ENCODE measurements at places on chromosomes 5 and 9.

DNA sequence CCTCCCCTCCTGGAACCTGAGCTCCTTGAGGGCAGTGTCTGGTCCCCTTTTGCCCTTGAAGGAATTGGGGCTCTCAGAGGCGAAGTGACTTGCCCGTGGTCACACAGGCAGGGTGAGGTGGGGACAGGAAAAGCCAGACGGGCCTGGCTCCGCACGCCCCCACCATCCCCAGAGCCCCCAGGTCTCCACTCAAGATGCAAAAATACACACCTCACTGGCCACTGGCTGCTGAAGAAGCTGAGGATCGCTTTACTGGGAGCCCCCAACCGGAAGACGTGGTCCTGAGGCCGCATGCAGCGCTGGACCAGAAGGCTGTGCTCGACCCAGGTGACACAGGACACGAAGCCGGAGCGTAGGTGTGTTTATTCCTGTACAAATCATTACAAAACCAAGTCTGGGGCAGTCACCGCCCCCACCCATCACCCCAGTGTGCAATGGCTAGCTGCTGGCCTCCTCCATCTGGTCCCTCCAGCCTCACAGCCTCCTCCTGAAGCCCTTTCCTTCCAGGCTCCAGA is 7.6 kb upstream of the AK1 start:
- no peak overlapping the region for H3K27ac ChIP-seq
- H3K36me3 ChIP-seq, result peaks cover 24% of the 10 kb centered on the region
- no peak overlapping the region for H3K4me3 ChIP-seq

DNA sequence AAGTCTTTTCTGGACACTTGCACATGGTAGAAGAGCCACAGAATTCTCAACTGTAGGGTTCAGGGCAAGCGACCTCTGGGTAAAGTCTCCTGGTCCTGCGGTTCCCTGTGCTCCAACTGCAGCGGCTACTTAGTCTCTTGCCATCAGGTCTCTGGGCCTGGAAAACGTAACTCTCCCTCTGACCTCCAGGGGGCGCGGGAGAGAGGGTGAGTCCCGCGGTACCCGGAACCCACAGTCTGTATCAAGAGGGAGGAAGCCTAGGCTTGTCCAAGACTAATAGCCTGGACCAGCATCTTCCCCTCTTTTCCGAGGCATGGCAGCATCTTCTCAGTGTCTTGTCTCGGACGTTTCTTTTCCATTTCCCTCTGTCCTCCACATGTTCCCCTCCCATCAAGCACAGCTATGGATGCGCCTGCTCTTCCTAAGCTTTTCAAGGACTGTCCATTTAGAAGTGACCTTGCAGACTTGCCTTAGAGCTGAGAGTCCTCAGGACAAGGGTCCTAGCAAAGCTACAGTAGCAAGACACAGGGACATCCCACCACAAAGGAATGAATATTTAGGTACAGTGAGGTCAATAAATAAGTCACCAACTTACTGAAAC is 59.3 kb downstream of the FSTL4 start:
- peak; percentile 66 for DNase-seq
- H3K27me3 ChIP-seq, result peaks cover 4% of the 10 kb centered on the region
- H3K27ac ChIP-seq, result no peak overlapping the region
- no peak overlapping the region for H3K4me3 ChIP-seq

- no peaks in the 10 kb centered on the region for H3K27me3 ChIP-seq
- H3K36me3 ChIP-seq, result no peaks in the 10 kb centered on the region
- H3K4me1 ChIP-seq, result peaks cover 16% of the 10 kb centered on the region
- no peak overlapping the region for H3K4me3 ChIP-seq
Measured at GRCh38 chr5:40360685-40361084, 319.0 kb upstream of the PTGER4 start.

- no peaks in the 10 kb centered on the region for H3K36me3 ChIP-seq
- H3K27ac ChIP-seq, result no peak overlapping the region
- no peak overlapping the region for H3K4me3 ChIP-seq
Measured at GRCh38 chr5:123810746-123811340, 298.9 kb downstream of the CSNK1G3 start.

- no peak overlapping the region for H3K27ac ChIP-seq
- H3K27me3 ChIP-seq, result no peaks in the 10 kb centered on the region
- H3K36me3 ChIP-seq, result no peaks in the 10 kb centered on the region
Measured at GRCh38 chr5:167652690-167653089, 638.8 kb upstream of the WWC1 start.

- H3K27me3 ChIP-seq, result no peaks in the 10 kb centered on the region
- H3K4me1 ChIP-seq, result peaks cover 19% of the 10 kb centered on the region
- no peak overlapping the region for H3K4me3 ChIP-seq
- no peak overlapping the region for H3K27ac ChIP-seq
Measured at GRCh38 chr9:127652733-127653132, 40.7 kb downstream of the STXBP1 start.

GRCh38 chr5:142982821-142983200 is 212.6 kb downstream of the ARHGAP26 start:
- H3K27ac ChIP-seq, result no peak overlapping the region
- no peak overlapping the region for H3K4me3 ChIP-seq
- no peak for DNase-seq
- no peaks in the 10 kb centered on the region for H3K36me3 ChIP-seq
- no peaks in the 10 kb centered on the region for H3K27me3 ChIP-seq

- H3K4me1 ChIP-seq, result no peaks in the 10 kb centered on the region
- DNase-seq, result no peak
- no peaks in the 10 kb centered on the region for H3K36me3 ChIP-seq
- no peak overlapping the region for H3K27ac ChIP-seq
- H3K4me3 ChIP-seq, result no peak overlapping the region
Measured at GRCh38 chr9:118283488-118283887, 579.3 kb downstream of the TLR4 start.

GRCh38 chr9:132146039-132146438 is 15.8 kb upstream of the NTNG2 start:
- H3K36me3 ChIP-seq, result no peaks in the 10 kb centered on the region
- no peak overlapping the region for H3K4me3 ChIP-seq
- peaks cover 68% of the 10 kb centered on the region for H3K27me3 ChIP-seq
- no peak for DNase-seq
- no peak overlapping the region for H3K27ac ChIP-seq

DNA sequence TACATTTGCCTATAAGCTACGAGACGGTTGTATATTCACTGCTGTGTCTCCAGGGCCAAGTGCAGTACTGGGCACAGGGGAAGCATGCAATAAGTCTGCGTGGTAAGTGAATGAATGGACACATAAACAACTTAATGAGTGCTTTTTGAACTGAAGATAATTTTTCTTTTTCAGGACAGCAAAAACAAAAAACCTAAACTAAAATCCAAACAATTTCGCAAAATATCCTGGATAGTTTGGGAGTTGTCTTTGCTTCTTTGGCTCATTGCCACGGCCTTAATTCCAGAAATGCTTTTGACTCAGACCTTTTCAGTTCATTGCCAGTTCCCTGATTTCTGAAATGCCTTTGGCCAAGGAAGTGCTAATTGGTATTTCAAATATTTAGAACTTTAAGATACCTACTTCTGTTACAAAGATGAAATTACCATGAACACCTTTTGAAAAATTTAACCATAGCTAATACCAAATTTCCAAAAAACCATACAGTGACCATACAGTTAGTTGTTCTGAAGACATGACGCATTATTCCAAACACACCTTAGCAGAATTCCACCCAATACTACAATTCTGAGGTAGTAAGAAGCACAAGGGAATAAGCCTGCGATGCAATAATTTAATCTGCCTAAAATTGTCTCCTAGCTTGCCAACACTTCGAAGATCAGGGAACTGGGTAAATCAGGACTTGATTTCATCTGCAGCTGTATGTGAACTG is 42.8 kb downstream of the TEK start:
- H3K36me3 ChIP-seq, result no peaks in the 10 kb centered on the region
- no peaks in the 10 kb centered on the region for H3K27me3 ChIP-seq
- H3K4me1 ChIP-seq, result no peaks in the 10 kb centered on the region
- no peak overlapping the region for H3K4me3 ChIP-seq
- DNase-seq, result no peak
- no peak overlapping the region for H3K27ac ChIP-seq

DNA sequence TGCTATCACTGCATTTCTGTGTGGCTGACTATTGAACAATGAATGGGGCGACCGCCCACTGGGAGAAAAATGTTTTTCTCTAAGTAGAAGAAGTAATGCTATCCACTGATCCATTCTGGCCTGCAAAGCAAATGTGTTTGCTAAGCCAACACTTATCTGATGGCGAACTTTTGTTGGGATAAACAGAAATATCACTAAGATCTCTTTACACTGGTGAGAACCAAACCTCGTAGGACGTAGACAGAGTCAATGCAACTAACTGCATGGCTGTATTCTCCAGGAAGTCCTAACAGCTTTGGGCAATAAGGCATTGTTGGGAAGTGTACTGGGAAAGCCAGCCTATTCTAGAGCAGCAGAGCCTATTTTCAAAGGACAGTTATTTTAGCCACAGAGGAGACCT is 77.7 kb downstream of the ANKH start:
- H3K36me3 ChIP-seq, result no peaks in the 10 kb centered on the region
- peaks cover 18% of the 10 kb centered on the region for H3K4me1 ChIP-seq
- no peaks in the 10 kb centered on the region for H3K27me3 ChIP-seq
- H3K27ac ChIP-seq, result no peak overlapping the region
- DNase-seq, result no peak

DNA sequence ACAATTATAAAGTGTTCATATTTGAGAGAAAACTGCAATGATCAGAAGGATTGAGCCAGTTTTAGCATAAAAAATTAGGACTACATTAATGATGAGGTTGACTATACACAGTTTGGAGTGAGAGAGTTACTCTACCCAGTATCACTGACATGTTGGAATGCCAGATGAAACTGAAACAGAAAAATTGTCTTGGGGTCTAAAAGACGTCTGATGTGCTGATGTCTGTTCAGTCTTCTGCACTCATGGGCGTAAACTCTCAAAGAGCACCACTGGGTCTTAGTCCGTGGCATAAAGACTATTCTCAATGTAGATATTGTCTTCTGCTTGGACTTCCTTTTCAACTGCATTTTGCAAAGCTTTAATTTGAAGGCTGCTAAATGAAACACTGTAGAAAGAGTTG is 29.5 kb downstream of the HAVCR1 start:
- no peaks in the 10 kb centered on the region for H3K4me1 ChIP-seq
- no peaks in the 10 kb centered on the region for H3K36me3 ChIP-seq
- DNase-seq, result no peak
- no peak overlapping the region for H3K4me3 ChIP-seq
- H3K27me3 ChIP-seq, result no peaks in the 10 kb centered on the region

GRCh38 chr5:33088176-33088575 is 352.6 kb upstream of the TARS1 start:
- H3K36me3 ChIP-seq, result no peaks in the 10 kb centered on the region
- H3K4me3 ChIP-seq, result no peak overlapping the region
- no peak for DNase-seq
- H3K27me3 ChIP-seq, result no peaks in the 10 kb centered on the region
- H3K4me1 ChIP-seq, result no peaks in the 10 kb centered on the region

- no peak for DNase-seq
- H3K36me3 ChIP-seq, result peaks cover 17% of the 10 kb centered on the region
- peak overlapping the region; percentile 97 for H3K4me3 ChIP-seq
Measured at GRCh38 chr5:88269222-88269771, 652 bp upstream of the TMEM161B start.

- H3K27ac ChIP-seq, result peak overlapping the region; percentile 40
- peak overlapping the region; percentile 25 for H3K4me3 ChIP-seq
- H3K36me3 ChIP-seq, result no peaks in the 10 kb centered on the region
- no peaks in the 10 kb centered on the region for H3K27me3 ChIP-seq
- peaks cover 20% of the 10 kb centered on the region for H3K4me1 ChIP-seq
Measured at GRCh38 chr5:6766604-6767093, 53.4 kb downstream of the TENT4A start.

- H3K4me1 ChIP-seq, result peaks cover 16% of the 10 kb centered on the region
- H3K4me3 ChIP-seq, result no peak overlapping the region
- DNase-seq, result peak; percentile 62
Measured at GRCh38 chr5:132437604-132438266, 52.8 kb downstream of the IRF1 start.

GRCh38 chr5:77267496-77267895 is 57.0 kb downstream of the PDE8B start:
- no peak for DNase-seq
- no peak overlapping the region for H3K4me3 ChIP-seq
- no peaks in the 10 kb centered on the region for H3K4me1 ChIP-seq
- H3K27me3 ChIP-seq, result no peaks in the 10 kb centered on the region
- H3K36me3 ChIP-seq, result no peaks in the 10 kb centered on the region

DNA sequence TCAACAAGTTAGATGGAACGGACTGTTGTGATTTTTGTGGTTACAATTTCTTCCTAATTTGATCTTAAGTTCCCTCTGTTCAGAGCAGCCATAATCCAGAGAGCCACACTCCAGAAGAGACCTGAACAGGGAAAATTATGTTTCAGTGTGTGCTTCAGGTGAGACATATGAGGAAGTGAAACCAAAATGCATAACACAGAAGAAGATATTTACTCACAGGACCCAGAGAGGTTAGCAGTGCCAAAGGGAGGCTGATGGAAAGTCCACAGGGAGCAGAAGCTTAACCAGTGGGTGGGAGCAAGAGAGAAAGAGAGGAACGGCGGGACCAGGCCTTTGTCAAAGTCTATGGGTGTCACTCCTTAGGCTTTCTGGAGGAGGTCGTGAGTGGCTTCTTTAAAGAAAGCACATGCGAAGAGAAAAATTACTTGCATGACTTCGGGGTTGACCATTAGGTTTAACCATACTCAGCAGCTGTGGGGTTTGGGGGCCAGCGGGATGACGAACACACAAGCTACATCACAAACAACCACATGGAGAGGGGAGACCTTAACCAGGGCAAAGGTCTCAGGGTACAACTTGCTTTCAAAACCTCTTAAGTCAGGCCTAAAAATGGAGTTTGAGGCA is 141.4 kb downstream of the MED10 start:
- no peak overlapping the region for H3K27ac ChIP-seq
- H3K4me3 ChIP-seq, result no peak overlapping the region
- H3K27me3 ChIP-seq, result no peaks in the 10 kb centered on the region
- H3K4me1 ChIP-seq, result no peaks in the 10 kb centered on the region
- no peaks in the 10 kb centered on the region for H3K36me3 ChIP-seq
- no peak for DNase-seq

DNA sequence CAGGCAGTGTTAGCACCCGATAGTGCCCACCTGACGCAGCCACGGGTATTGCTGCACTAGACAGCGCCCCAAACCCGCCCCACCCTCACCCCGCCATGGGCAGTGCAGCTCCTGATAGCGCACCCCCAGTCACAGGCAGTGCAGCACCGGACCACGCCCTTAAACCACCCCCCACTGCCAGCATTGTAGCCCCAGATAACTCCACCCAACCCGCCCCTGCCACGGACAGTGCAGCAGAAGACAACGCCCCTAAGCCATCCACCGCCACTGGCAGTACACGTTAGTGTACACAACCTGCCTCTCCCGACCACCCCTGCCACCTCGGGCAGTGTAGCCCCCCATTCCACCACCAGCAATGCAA is 825 bp upstream of the PCAT7 start:
- H3K27me3 ChIP-seq, result peaks cover 18% of the 10 kb centered on the region
- no peak overlapping the region for H3K4me3 ChIP-seq
- H3K4me1 ChIP-seq, result no peaks in the 10 kb centered on the region
- peak; percentile 33 for DNase-seq
- H3K27ac ChIP-seq, result no peak overlapping the region
- no peaks in the 10 kb centered on the region for H3K36me3 ChIP-seq

- no peak for DNase-seq
- no peaks in the 10 kb centered on the region for H3K36me3 ChIP-seq
- no peak overlapping the region for H3K4me3 ChIP-seq
- H3K27ac ChIP-seq, result no peak overlapping the region
- H3K27me3 ChIP-seq, result no peaks in the 10 kb centered on the region
Measured at GRCh38 chr5:139803978-139804377, 8.4 kb downstream of the PSD2 start.

- no peaks in the 10 kb centered on the region for H3K36me3 ChIP-seq
- no peak overlapping the region for H3K4me3 ChIP-seq
- DNase-seq, result no peak
- H3K27ac ChIP-seq, result no peak overlapping the region
- no peaks in the 10 kb centered on the region for H3K4me1 ChIP-seq
Measured at GRCh38 chr9:3431890-3432289, 93.9 kb downstream of the RFX3 start.

- DNase-seq, result no peak
- H3K27ac ChIP-seq, result no peak overlapping the region
- H3K36me3 ChIP-seq, result no peaks in the 10 kb centered on the region
- no peaks in the 10 kb centered on the region for H3K27me3 ChIP-seq
- peaks cover 16% of the 10 kb centered on the region for H3K4me1 ChIP-seq
Measured at GRCh38 chr5:107605596-107606125, 65.1 kb downstream of the EFNA5 start.
